ENCODE measurements at places on chromosomes 6 and 20.

GRCh38 chr6:120916844-120917243 lies 417.4 kb downstream of the TBC1D32 start:
- no peak for DNase-seq

DNA sequence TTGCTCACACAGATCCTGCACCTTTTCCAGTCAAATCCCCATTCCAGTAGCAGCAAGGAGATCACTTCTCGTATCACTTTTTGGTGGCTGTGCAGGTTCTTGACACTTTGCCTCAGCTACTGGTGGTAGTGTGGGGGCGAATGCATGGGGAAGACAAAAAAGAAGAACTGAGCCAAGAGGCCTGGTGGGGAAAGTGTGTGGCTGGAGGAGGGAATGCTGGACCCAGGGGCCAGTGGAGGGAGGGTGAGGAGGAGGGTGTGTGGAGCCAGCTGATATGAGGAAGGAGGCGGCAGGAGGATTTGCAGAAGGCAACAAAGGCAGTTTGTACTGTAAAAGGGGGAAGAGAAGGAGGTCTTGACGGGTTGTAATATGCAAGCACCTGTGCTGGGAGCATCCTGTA lies 15.7 kb upstream of the HLA-C start:
- DNase-seq: no peak

GRCh38 chr6:70957284-70957617 lies 391 bp upstream of the B3GAT2 start:
- no peak for DNase-seq

GRCh38 chr20:20084296-20084752 lies 32.0 kb downstream of the CFAP61 start:
- no peak for DNase-seq

GRCh38 chr20:40536808-40537207 lies 152.2 kb downstream of the MAFB start:
- DNase-seq: no peak

GRCh38 chr6:160439751-160440150 lies 91.6 kb downstream of the SLC22A3 start:
- DNase-seq: no peak

DNA sequence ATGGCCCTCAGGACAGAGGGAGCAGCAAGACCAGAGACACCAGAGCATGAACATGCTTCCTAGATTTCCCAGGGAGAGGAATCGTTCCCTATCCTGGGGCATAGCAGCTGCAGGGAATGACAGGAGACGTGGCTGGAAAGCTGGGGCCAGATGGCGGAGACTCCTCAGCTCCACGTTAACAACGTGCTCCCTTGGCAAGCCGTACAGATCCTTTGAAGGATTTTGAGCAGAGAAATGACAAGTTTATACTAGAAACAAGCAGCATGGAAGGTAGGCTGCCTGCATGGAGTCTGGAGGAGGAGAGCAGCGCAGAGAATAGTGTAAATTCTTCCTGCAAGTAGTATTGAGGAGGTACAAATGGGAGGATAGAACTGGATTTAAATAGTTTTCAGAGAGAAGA lies 11.7 kb downstream of the MYLIP start:
- no peak for DNase-seq

DNA sequence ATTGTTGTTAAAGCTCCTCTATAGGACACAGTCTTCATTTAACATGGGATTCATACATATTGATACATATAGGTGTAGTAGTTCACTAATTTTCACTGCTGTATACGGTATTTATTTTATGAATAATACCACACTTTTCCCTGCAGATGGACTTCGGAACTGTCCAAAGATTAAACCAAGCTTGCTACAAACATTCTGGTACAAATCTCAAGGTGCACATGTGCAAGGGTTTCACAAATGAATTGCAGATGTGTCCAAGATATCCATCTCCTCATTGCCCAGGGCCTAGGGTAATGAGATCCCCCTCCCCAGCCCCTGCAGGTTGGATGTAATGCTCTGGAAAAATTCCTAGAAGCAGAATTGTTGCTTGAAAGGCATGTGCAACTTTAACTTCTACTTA lies 31.4 kb downstream of the DTNBP1 start:
- DNase-seq: no peak

GRCh38 chr6:4274382-4275082 lies 139.2 kb upstream of the ECI2 start:
- no peak for DNase-seq

- no peak for DNase-seq
Measured at GRCh38 chr20:58700823-58701222, 8.2 kb downstream of the NPEPL1 start.

GRCh38 chr6:8904754-8905153 lies 469.4 kb upstream of the SLC35B3 start:
- no peak for DNase-seq

DNA sequence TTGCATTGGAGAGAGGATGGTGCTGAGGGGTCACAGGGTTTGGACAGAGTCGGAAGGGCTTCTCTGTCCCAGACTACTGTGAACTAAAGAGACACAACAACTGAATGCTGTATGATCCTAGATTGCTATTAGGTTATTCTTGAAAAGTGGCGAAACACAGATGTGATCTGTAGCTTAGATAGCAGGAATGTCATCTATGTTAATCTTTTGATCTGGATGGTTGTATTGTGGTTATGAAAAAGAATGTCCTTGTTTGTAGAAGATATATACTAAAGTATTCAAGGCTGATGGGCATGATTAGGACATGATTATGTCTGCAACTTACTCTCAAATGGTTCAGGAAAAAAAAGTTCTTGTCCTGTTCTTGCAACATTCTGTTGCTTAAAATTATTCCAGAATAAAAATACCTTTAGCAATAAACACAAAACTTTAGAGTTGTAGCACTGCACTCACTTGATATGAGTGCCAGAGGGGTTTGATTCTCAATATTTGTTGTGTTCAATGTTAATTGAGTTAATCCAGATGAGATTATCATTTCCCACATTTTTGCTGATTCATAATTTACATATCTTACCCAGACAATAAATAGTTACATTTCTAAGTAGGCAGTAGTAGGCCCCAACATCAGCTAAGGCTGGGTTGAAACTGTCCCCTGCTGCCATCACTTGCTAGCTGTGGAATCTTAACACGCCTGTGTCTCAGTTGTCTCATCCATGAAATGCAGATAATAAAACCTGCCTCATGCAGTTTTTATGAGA lies 645.2 kb downstream of the KIF16B start:
- no peak for DNase-seq

GRCh38 chr6:67887747-67888545 lies 747.1 kb upstream of the ADGRB3 start:
- DNase-seq: no peak

DNA sequence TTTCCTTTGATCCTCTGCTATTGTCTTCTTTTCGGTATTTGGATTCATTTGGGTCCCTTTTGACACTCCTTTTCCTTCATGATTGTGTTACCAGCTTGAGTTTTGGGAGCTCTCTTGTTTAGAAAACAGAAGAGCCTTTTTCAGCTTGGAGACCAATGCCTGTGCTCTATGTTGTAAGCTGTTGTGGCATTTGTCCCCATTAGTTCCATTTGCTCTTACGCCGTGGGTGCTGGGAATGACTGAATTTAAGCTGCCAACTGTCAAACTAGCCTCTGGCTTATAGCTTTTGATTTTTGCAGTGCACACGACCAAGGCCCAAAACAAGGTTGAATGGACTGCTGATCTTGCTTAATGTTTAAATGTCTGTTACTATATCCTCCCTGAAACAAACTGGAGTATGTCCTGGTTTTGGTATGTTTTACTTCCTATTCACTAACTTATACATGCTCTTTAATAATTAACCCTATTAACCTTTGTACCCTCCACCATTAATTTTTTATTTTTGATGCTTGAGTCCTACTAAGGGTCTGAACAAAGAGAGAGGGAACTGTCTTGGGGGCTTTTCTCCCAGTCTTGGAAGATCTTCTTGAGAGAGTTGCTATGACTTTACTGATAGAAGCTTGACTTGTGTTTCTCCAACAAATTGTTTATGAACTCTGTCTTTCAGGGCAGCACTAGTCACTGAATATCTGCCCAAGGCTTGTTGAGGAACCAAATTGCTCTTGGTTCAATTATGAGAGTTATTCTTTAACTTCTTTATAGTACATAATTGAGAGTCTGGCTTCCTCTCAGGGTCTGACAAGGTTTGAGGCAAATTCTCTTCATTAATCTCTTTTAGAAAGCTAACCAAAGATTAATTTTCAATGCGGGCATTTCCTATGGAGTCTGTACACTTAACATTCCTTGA lies 100.3 kb upstream of the SIRPG start:
- no peak for DNase-seq

DNA sequence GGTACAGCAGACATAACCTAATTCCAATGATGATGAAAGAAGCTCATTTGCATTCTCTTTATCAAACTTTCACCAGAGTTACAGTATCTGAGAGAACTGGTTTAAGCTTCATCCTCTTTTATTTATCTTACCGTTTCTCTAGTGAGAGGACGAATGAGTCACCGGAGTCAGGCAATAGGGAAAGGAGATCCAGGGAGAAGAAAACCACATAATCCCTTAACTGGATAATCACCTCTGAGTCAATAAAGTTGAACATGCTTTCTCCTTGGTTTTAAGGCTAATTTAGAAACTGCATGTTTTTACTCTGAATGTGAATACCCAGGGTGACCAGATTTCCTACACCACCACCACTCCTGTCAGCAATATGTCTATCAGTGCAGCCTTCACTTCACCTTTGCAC lies 313.7 kb upstream of the TBX18 start:
- peak; percentile 86 for DNase-seq

DNA sequence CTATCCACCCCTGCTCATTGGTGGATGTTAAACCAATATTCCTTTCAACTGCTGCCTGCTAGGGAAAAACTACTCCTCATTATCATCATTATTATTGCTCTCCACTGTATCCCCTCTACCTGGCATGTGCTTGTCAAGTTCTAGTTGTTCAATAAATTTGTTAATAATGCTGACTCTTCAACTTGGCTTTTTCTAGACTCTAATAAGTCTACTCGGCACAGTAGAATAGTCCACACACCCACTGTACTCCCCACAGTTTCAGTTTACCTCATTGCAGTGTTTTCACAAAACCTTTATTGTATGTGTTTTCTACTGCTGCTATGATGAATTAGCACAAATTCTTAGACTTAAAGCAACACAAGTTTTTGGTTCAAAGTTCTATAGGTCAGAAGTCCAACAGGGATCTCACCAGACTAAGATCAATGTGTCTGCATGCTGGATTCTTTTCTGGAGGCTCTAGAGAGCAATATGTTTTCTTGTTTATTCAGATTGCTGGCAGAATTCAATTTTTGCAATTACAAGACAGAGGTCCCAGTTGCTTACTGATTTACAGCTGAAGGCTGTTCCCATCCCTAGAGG lies 13.1 kb downstream of the BTN3A1 start:
- DNase-seq: no peak

DNA sequence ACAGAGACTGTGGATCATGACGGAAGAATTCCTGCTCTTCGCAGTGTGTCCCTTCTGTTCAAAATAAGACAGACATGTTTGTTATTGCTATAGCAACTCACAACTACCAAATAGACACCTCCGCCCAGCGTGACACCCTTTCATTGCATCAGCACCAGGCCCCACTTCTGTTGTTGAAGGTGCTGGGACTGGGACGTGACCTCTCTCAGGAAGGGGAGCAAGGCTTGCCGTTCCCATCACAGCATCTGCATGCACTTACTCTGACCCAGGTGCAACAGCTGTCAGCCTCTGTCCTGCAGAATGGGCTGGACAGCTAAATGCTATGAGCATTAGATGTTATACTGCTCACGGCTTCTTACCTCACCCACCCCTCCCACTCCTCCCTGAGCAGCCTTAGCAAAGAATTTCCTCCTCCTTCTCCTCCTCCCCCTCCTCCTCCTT lies 94.1 kb downstream of the DACT2 start:
- no peak for DNase-seq

DNA sequence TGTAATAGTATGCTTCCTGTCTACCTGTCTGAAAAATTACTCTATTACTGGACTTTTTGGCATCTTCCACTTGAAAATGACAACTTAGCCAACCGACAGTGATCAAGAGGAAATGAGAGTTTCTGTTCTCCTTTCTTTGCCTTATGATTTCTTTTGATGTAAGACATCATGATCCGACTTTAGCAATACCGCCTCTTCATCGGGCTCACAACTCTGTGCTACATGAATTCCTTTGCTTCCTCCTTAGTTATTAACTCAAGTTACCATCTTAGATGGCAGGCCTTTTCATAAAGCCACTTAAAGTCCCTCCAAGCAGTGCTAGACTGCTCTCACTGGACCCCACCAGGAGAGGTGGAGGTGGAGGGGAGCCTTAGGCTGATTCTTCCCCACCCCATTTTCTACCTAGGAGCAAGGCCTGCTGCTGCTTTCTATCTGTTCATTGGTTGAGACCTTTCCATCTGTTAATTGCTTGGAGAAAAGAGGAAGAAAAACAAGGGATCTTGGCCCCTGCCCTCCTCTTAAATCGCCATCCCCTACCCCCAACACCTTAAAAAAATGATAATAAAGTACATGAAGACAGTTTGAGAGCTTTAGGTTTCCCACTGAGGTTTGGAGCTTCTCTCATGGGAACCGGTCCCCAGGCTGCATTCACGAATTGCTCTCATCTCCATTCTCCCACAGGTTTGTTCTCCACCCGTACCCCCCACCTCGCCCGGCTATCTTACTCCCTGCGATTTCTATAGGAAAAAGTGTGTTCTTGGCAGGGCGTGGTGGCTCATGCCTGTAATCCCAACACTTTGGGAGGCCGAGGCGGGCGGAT lies 21.6 kb upstream of the MCM3 start:
- DNase-seq: no peak

DNA sequence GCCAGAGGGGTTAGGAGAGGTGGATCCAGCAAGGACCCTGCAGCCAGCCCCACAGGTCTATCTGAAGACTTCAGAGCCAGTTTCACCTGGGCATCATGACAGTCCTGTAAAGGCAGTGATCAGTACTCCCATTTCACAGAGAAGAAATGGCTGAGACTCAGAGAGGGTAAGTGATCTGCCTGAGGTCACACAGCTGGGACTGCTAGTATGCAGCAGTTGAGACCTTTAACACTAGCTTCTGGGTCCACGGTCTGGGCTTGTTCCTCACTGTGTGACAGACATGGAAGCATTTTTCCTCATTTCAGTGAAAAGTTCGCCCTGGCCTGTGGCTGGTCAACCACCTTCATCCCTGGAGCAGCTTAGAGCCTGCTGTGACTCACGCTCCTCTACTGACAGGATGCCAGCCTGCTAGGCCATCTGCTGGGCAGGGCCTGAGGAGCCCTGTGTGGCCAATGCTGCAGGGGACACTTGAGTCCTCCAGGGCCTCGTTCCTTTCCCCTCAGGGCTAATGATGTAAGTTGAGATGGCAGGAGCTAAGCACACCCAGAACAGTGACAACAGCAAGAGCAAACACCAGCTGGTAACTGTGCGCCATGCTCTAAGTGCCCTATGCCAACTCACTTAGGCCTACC lies 192.0 kb downstream of the LRFN2 start:
- no peak for DNase-seq

DNA sequence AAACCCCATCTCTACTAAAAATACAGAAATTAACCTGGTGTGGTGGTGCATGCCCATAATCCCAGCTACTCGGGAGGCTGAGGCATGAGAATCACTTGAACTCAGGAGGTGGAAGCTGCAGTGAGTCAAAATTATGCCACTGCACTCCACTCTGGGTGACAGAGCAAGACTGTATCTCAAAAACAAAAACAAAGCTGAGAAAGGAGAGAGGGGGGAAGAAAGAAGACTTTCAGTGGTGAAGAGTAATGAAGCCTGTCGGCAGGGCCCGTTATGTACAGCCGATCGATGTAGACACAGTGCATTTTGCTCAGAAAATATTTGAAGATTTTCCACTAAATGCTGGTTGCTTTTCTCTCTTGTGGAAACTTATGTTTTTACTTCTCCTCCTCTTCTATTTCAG lies 13.8 kb downstream of the VAPB start:
- DNase-seq: no peak

GRCh38 chr6:125314009-125314581 lies 12.3 kb upstream of the HDDC2 start:
- DNase-seq: peak; percentile 46

- no peak for DNase-seq
Measured at GRCh38 chr6:168105813-168106632, 27.0 kb upstream of the FRMD1 start.
